ENCODE measurements at places on chromosomes 2 and 18.

GRCh38 chr2:120236791-120237190 lies 13.6 kb upstream of the TMEM185B start:
- no peak for DNase-seq

DNA sequence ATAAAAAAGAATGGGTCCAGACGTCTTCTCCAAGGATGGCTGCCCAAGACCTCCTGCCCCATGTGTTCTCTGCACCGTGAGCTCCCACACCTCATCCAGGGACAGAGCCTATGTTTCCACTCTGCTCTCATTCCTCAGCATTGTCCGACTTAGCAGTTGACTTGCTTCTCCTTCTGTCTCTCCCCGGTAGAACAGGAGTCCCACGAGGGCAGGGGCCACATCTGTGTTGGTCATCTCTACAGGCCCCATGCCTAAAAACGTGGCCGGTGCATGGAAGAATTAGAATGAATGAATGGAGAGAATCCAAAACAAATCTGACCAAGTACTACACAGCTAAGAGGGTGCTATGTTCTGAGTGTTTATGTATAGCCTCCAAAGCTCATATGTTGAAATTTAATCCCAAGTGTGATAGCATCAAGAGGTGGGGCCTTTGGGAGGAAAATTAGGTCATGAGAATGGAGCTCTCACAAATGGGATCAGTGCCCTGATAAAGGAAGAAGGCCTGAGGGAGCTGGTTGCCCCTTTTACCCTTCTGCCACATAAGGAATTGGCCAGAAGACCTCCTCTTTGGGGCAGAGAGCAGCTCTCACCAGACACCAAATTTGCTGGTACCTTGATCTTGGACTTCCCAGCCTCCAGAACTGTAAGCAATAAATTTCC lies 55.9 kb downstream of the FAM178B start:
- no peak for DNase-seq

GRCh38 chr2:223536546-223536945 lies 65.6 kb downstream of the SCG2 start:
- DNase-seq = no peak

DNA sequence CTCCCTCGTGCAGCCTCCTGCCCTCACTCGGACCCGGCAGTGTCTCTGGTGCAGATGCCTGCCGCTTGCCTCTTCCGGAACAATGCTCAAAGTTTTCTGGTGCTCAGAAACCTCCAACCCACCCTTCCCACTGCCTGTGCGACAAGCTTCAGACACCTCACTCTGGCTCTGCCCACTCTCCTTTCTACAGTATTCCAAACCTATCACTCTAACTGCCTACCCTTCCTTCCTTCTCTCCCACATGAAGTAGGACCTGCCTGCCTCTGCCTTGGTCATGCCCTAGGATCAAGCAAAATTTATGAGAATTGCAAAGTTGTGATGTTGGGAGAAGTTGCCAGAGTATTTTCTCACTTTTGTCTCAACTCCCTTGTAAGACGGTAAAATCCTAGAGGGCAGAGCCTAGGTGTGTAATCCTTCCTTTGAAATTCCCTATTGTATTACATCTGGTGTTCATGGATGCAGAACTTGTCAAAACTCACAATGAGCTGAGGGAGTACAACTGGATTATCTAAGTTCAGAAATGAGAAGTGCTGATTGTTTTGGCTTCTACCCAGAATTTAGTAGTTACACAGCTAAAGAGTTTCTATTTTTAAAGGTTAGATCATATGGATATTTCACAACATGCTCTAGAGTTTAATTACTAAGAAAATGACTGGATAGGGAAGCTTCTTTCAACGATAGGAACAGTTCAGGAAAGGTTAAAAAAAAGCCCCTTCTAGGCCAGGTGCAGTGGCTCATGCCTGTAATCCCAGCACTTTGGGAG lies 7.2 kb downstream of the NPC1 start:
- DNase-seq = no peak

GRCh38 chr18:43393174-43393573 lies 115.9 kb upstream of the SYT4 start:
- DNase-seq = no peak

- DNase-seq = no peak
These were observed at the start of gene CAVIN2 for GRCh38 chr2:191846515-191847476. CAVIN2 (minus strand) TSS chr2:191847088; CDS start chr2:191846925, 163 bp downstream.

- no peak for DNase-seq
These were observed 154.2 kb downstream of the RDH14 start for GRCh38 chr2:18406219-18406618.

DNA sequence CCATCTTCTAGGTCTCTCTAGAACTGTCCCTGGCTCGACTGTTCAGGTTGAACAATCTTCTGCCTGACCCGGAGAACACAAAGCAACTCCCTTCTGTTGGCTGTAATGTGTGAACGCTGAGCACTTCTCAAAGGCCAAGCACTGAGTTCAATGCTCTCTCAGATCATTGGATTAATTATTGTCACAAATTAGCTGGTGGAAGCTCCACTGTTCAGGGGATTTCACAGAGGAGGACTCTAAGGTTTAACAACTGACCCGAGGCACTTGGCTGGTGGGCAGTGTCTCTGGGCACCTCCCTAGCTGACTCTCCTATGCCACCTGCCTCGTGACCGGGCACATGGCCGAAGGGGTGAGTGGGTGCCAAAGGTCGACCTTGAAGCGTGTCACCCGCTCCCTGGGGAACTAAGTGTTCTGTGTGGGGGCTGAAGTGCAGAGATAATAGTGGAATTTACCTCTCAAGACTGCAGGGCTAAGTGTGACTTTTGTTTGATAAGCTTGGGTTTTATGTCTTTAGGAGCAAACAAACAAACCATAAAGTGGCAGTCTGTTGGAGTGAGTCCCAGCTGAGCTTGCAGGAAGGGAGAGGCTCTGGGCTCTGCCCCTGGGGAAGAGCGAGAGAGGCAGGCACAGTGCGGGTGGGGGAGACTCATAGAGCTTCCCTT lies 64.8 kb downstream of the BCL2L11 start:
- DNase-seq = peak; percentile 27

- no peak for DNase-seq
These were observed 27.7 kb downstream of the COL5A2 start for GRCh38 chr2:189151906-189152305.

- no peak for DNase-seq
These were observed 187.5 kb upstream of the DTNA start for GRCh38 chr18:34522603-34523002.

DNA sequence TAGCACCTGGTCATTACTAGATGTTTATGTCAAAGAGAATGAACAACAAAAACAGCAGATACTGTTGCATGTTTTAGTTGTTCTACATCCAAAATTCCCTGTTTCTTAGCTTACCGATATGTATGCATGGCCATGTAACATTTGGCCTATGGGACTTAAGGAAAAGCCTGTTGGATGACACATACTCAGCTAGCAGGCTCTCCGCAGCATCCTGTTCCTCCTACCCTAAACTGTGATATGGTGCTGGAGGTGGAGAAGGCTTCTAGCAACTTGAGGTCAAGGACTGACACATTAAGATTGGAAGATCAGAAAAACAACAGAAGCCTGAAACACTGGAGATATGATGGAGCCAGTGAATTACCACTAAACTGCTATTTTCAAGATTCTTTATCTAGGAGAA lies 537.8 kb downstream of the LRRTM4 start:
- no peak for DNase-seq

GRCh38 chr2:23283653-23284052 lies 101.3 kb upstream of the KLHL29 start:
- no peak for DNase-seq

DNA sequence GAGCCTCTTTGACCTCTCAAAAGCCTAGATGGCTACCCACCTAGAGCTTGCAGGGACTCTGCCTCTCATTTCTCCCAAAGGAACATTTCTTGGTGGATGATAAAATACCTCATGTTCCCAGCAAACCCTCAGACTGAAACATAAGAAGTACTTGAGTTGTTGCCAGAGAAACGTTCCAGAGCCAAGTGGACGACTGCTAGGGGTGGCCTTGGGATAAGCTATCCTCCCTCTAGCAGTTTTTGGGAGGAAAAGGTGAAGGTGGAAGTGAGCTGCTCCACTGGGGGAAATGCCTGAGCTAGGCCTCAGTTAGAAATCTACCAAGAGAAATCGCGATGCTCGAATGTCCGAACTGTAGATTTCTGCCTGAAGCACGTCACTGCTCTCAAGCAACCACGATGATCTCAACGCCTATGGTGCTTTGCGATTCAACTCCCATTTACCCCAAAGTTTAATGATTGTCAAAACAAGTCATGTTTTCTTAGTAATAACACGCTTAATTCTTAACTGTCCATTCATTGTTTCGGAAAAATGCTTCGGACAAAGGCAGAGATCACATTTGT lies 91.5 kb downstream of the CCBE1 start:
- no peak for DNase-seq

DNA sequence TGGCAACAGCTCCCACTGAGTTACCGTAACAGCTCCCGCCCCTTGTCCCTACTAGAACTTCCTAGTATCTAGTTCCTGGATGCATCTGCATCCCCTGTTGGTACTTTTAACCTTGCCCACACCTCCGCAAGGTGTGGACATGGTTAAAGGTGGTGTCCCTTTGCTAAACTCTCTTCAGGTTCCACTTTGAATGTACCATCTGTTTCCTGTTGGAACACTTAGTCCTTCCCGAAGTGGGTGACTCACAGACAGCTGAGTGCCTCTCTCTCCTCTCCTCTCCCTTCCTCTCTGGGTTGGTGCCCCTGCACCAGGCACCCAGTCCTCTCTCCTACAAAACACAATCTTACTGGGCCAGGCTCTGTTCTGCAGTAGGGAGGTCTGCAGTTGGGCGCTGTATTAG lies 19.6 kb upstream of the REL start:
- no peak for DNase-seq

GRCh38 chr2:85314884-85315242 lies 12.9 kb downstream of the TGOLN2 start:
- no peak for DNase-seq

DNA sequence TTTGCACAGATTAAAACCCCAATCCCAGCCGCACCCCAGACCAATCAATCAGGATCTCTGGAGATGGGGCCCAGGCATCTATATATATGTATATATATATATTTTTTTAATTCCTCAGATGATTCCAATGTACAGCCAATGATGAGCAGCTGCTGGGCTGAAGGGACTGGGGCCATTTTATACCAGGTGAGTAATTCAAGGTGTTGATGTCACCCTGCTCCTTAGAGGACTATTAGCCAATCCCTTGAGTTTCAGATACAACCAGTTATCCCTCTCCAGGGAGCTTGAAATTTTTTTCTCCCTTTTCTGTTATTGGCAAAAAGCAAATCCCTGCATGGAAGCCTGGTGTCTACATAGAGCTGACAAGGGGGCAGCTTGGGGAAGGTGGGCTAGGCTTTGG lies 59.8 kb downstream of the MCFD2 start:
- no peak for DNase-seq

- no peak for DNase-seq
These were observed 159.2 kb downstream of the CPS1 start for GRCh38 chr2:210715560-210716082.

- DNase-seq = no peak
These were observed 133.3 kb downstream of the ZNF236 start for GRCh38 chr18:76955524-76956170.

DNA sequence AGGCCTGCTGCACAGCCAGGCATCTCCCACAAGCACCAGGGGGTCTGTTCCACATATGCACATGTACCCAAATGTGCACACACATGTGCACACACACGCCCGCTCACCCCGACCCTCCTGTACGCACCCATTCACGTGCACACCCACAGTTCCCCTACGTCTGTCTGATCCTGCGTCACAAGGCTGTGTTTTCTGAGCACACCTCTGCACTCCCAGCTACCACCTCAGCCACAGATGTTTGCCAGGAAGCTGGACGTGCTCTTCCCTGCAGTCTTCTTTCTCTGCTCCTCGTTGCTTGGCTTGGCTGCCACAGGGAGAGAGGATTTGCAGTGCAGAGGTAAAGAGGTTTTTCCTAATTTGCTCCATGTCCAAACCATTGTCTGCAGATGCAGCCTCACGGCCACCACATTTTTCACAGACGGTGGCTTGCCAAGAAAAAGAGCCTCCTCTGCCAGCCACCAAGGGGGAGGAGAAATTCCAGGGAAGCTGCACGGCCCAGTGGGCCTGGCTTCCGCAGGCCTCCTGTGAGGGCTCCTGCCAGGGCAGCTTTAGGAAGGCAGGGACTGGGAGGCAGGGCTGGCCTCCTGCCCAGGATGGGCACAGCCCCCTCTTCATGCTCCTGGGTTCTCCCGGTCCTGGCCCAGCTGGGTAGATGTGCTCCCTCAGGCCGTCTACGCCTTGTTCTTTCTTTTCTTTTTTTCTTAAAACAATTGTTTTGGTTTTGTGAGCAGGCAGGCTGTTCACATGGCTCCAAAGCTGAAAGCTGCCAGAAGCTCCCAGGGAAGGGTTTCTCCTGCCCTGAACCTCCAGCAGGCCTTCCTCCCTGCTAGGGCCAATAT lies 29.3 kb upstream of the HS6ST1 start:
- no peak for DNase-seq

GRCh38 chr2:203498161-203498560 lies 36.9 kb downstream of the RAPH1 start:
- no peak for DNase-seq

DNA sequence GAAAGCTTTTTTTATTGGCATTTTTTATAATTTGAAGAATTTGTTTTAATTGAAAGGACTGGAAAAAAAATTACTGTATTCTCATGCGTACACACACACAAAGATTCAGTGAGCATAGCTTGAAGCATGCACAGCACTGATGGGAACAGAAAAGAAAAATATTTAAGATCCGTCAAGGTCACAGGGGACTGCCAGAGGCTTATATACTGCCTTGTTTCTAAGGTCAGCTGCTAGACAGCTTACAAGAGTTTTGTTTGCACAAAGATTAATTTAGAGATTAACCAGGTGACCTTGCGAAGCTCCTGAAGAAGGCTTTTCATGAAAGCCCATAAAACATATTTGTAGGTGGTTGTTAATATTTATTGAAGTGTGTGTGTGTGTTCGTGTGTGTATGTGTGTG lies 396.3 kb downstream of the TRIB2 start:
- no peak for DNase-seq

GRCh38 chr2:124424074-124424473 lies 399.0 kb downstream of the CNTNAP5 start:
- DNase-seq = no peak

GRCh38 chr2:237682856-237683670 lies 55.7 kb downstream of the LRRFIP1 start:
- no peak for DNase-seq

DNA sequence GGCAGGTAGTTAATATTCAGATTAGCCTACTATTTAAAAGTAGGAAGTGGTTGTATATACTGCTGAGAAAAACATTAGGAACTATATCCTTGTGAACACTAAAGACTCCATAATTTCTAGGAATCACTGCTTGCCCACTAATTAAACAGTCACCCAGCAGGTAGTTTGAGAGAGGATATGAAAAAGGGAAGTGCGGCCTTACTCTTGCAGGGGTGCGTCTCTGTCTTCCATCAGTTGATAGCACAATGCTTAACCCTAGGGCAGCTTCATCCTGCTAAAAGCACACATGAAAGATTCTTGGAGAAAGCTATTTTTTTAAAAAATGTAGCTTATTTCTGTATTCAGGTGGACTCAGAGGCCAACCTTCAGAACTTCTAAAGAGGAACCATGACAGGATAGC lies 53.1 kb upstream of the ATP5MC3 start:
- no peak for DNase-seq

- no peak for DNase-seq
These were observed 88.2 kb downstream of the TMEM131 start for GRCh38 chr2:97907369-97908100.

All from NCI-H1436 treated with DMSO at 0.1 percent for 48 hours (cell line).